HEK293T (cell line): ENCODE measurements at places on chromosomes 13 and 19.
A peak's percentile ranks its signal among the peaks of the same experiment; 100 is the strongest.

GRCh38 chr13:59119475-59119874 is 1044.3 kb downstream of the DIAPH3 start:
- no peak for DNase-seq

GRCh38 chr13:66410314-66410713 is 819.8 kb downstream of the PCDH9 start:
- no peak for DNase-seq

- DNase-seq = no peak
Observed at GRCh38 chr19:4075373-4075772, 8.7 kb upstream of the ZBTB7A start.

GRCh38 chr13:59364641-59365085 is 799.1 kb downstream of the DIAPH3 start:
- DNase-seq = peak; percentile 18

DNA sequence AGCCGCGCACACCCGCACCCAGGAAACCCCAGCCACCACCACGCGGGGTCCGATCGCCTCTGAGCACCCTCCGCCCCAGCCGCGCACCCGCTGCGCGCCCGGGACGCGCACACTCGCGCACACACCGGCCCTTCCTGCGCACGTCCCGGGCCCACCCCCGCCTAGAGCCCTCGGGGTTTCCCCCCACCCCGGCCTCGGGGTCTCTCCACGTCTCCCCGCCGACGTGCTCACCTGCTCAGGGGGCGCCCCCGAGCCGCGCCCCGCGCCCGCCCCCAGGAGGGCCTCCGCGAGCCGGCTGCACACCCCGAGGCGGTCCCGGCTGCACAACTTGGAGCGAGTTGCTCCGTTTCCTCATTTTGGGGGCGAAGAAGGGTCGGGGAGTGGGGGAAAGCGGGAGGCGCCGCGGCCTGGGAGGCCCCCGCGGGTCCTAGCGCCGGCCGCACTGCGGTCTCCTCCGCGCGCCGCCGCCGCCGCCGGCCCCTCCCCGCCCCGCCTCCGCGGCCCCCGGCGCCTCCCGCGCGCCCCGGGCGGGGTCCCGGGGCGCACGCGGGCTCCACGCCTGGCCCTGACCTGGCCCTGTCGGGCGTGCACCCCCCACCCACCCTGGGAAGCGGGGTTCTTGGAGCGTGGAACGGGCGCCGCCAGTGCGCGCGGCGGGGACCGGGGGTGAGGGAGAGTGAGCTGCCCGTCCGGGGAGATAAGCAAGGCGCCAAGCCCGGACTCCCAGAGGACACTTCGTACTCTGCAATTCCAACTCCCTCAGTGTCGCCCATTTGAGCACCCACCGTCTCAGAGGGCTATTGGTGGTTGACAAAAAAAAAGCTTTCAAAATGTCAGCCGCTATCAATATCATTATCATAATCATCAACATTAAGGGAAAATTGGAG is at the start of gene MATK:
MATK (minus strand) TSS at position 444 of the 887 bp plus-strand sequence. CDS start 1,246 bp downstream, outside the sequence.
- peak; percentile 65 for DNase-seq

- DNase-seq = no peak
Observed at GRCh38 chr13:48158290-48158689, 63.4 kb upstream of the MED4 start.

GRCh38 chr13:76009267-76009890 is 373.2 kb downstream of the LMO7 start:
- no peak for DNase-seq

- DNase-seq = no peak
Observed at GRCh38 chr19:13965926-13966683, 13.8 kb downstream of the DCAF15 start.

DNA sequence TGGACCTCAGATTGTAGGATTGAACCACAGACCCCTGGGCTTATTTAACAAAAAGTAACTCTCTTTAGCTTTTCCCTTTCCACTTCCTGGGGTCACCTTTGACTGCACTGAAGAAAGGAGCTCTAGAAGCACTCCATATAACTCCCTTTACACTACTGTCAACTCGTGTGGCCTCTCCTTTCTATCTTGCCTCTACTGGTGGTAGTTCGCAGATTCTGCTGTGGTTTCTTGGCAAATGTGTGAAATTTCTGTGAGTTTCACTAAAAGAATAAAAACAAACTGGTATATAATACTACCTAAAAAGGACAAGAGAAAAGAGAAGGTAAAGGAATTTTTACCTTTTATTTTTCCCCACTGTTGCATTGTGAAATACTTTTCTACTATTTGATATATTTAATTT is 1298.1 kb downstream of the PCDH9 start:
- DNase-seq = no peak

DNA sequence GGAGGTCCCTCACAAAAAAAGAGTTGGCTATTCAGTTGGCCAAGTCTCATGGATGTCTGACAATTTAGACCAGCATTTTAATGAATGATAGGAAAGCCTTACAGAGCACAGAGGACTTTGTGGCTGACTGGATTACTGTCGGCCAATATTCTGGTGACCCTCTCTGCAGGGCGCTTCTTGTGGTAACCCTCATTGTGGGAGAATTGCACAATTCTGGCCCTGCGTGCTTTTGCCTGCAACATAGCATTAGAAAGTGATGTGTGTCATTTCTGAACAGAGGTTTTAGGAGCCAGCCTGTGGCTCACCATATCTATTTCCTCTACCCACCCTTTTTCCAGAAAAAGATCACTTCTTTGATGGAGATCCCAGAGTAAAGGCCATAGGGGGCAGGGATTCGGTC is 71.4 kb downstream of the EFNB2 start:
- no peak for DNase-seq

DNA sequence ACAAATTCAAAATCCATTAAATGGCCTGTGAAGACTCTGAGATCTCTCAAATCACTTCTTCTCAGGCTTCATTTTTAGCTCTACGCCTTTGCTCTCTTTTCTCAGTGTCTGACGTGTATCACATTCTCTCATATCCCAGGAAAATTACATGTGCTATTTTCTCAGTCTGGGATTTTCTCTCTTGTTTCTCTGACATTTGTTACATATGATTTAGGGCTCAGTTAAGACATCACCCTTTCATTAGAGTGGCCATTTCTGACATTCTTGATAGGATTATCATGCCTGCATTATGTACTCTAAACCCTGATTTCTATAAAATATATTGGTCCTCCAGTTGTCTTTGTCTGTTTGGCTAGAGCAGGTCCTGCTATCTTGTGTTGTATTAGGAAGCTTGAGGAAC is 136.6 kb downstream of the GPC5 start:
- no peak for DNase-seq

DNA sequence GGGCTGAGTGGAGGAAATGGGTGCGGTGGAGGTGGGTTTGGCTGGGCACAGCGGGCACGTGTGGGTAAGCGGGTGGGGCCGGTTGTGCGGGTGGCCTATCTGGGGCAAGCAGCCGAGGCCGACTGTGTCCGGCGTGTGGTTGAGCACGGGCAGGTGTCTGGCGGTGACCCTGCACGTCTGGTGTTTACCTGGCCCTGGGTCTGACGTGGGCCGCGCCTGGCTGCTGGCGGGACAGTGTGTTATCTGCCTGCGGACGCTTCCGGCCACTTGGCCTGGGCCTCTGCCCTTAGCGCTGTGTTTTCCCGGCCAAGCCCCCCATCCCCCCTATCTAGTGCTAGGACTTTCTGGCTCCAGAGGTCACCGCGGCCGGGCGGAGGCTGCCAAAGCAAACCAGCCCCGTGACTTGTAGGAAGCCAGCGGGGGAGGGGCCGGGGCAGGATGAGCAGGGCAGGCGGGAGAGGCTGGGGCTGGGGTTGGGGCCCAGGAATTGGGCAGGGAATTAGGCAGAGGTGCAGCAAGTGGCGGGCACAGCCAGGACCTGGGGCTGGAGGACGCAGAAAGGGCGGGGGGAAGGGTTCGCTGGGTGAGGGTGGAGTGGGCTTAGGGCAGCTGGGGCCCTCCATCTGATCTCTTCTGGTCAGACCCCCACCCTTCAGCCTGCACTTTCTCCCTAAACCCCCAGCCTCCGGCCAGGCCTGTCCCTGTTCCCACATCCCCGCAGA is 534 bp upstream of the HPN start:
- DNase-seq = no peak

DNA sequence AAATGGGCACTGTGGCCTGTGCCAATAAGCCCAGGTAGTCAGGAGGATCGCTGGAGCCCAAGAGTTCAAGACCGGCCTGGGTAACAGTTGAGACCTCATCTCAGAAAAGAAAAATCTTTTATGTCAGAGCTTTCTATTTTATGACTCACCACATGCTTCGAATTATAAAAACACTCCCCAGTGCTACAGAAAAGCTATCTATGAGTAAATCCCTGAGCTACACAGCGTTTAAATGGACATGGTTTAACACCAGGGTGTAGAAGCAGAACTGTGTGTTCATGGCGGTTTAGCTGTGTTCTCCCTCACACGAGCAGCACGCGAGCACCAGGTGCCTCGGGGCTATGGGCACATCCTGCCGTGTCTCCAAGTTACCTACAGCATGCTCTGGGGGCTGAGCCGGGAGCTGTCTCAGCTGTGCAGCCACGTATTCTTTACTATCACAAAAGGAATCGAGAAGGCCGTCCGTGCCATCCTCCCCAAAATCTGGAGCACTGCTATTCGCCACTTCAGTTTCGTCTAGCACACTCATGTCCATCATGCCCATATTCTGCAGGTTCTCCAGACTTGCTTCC is 6.7 kb downstream of the SAFB2 start:
- no peak for DNase-seq

- DNase-seq = no peak
Observed at GRCh38 chr13:98549728-98550317, 27.1 kb downstream of the STK24 start.

GRCh38 chr19:10533646-10534386 is 9.9 kb upstream of the ATG4D start:
- no peak for DNase-seq

- no peak for DNase-seq
Observed at GRCh38 chr19:2722541-2723344, 1.6 kb upstream of the DIRAS1 start.

DNA sequence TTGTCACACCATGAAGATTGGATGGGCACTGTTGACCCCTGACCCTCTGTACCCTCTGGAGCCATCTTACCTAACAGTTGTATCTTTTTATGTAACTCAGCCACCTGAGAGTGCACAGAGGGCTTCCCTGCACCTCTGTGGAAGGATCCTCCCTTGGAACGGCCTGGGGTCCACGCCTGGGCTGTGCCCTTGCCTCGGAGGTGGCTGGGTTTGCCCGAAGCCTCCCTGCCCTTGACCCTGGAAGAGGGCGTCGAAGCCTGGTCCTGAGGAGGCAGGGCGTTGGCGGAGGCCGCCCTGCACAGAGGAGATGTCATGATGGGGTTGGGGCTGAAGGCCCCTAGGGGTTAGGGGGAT is 241 bp downstream of the ODAD3 start:
- DNase-seq = no peak

DNA sequence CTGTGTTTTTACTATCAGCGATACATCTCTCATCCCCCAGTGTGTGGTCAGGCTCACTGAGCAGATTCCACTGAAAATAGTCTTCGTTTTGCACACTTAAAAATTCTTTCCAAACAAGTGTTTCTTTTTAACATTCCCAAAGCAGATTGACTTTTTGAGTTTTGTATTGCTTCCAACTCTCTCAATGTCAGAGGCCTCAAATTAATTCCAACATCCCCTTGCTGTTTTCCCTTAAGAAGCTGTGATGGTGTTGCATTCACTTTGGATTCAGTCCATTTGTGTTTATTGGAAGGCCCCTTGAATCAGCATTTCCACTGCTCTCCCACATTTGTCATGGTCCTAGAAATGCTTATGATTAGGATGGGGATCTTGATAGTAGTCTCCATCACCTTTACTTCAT is 228.7 kb downstream of the KCNRG start:
- DNase-seq = no peak

- no peak for DNase-seq
Observed at GRCh38 chr19:9981406-9982260, 28.7 kb downstream of the COL5A3 start.

GRCh38 chr19:3642296-3642695 is 15.7 kb upstream of the CACTIN start:
- DNase-seq = no peak

- DNase-seq = no peak
Observed at GRCh38 chr13:76231522-76232167, 595.5 kb downstream of the LMO7 start.

DNA sequence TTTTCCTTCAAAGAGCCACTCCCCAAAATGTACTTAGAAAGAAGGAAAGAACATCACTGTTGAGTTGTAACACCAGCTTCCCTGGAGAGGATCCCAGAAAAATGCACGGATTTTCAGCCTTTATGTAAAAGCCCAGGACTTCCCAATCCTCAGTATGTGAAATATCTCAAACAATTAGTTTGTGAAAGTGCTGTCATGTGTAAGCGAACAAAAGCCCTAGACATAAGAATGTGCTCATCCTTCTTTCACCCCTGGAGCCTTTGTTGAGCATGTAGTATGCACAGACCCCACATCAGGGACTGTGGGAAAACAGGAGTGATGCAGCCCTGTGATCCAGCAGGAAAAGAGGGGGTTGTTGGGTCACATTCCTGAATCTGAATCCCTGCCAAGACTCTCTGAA is 441.4 kb upstream of the ZNF507 start:
- DNase-seq = no peak

DNA sequence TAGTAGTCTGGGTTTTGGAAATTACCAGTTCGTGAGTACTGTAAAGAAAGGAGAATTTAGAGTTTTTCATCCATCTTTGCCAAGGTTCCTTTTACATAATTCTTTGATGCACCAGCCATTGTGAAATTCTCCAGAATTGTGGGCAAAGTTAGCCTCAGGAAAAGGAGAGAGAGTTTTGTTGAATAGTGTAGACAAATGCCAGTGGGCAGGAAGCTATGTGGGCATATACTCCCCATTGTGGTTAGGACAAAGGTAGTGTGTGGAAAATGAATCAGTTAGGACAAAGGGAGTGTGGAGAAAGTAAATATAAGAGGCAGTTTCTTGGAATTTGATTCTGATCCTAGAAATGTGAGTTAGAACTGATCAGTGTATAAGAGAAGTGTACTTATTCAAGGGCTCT is 67.9 kb downstream of the PCCA start:
- DNase-seq = no peak

GRCh38 chr13:109548374-109548773 is 238.0 kb downstream of the IRS2 start:
- no peak for DNase-seq

GRCh38 chr13:80116107-80116506 is 224.8 kb downstream of the SPRY2 start:
- DNase-seq = no peak

GRCh38 chr13:98214008-98214643 is 37.1 kb upstream of the RNF113B start:
- DNase-seq = no peak

- no peak for DNase-seq
Observed at GRCh38 chr19:57434386-57435061, 601 bp upstream of the ZNF749 start.

DNA sequence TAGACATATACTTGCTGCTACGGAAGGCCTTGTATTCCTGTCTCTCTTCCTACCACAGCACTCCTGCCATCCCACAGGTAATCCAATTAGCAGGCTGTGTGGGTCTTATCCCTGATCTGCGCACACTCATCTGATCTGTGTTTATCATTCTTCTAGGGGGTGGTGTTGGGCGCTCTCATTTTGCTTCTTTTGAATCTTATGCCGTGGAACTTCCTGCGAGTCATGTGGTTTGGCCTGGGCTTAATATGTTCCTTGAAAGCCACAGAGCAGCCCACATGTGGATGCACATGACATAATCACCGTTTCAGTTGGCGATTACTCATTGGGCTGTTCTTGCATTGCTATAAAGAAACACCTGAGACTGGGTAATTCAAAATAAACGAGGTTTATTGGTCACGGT is 7.5 kb downstream of the RASA3 start:
- DNase-seq = no peak
